Osteoblast (primary cell): ENCODE measurements at places on chromosomes 3 and 15.

GRCh38 chr3:149564079-149564478 is 89.6 kb downstream of the TM4SF4 start:
- no peaks in the 10 kb centered on the region for H3K27me3 ChIP-seq
- H3K27ac ChIP-seq, result no peak overlapping the region
- no peak overlapping the region for H3K4me3 ChIP-seq
- H3K36me3 ChIP-seq, result peaks cover 9% of the 10 kb centered on the region
- H3K4me1 ChIP-seq, result peaks cover 16% of the 10 kb centered on the region

DNA sequence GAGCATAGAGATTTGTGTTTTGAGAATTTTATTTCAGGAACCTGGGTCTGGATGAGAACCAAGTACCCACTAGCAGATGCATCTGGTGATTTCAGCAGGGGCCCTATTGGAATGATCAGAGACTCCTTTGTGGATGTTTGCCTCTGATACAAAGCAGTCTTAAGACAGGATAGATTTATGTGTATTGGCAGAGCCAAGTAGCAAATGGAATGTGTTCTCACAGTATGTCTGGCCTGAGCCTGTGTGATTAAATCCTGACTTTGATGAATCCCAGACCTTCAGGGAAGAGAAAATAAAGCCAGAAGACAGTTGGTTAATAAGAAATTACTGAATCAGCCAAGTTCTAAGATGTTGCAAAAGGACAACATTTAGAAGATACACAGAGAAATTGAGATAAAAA is 755.5 kb upstream of the SEMA6D start:
- no peaks in the 10 kb centered on the region for H3K27me3 ChIP-seq
- H3K27ac ChIP-seq, result no peak overlapping the region
- DNase-seq, result no peak
- H3K36me3 ChIP-seq, result no peaks in the 10 kb centered on the region
- no peaks in the 10 kb centered on the region for H3K4me1 ChIP-seq

DNA sequence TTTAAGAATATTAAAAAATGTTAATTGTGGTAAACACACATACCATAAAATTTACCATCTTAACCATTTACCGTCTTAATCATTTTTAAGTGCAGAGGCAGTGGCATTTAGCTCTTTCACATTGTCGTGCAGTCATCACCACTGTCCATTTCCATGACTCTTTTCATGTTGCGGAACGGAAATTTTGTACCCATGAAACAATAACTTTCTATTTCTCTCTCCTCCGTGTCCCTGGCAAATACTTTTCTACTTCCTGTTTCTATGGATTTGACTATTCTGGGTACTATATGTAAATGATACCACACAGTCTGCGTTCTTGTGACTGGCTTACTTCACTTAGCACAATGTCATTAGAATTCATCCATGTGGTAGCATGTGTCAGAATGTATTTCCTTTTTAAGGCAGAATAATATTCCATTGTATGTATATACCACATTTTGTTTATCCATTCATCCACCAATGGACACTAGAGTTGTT is 27.9 kb downstream of the AKAP13 start:
- H3K27ac ChIP-seq, result peak overlapping the region; percentile 92
- peak overlapping the region; percentile 26 for H3K4me3 ChIP-seq
- peaks cover 64% of the 10 kb centered on the region for H3K4me1 ChIP-seq
- DNase-seq, result no peak
- no peaks in the 10 kb centered on the region for H3K36me3 ChIP-seq

GRCh38 chr3:127799476-127800222 is 22.7 kb downstream of the MGLL start:
- no peaks in the 10 kb centered on the region for H3K36me3 ChIP-seq
- peak; percentile 95 for DNase-seq
- no peak overlapping the region for H3K4me3 ChIP-seq
- peak overlapping the region; percentile 89 for H3K27ac ChIP-seq
- H3K4me1 ChIP-seq, result peaks cover 31% of the 10 kb centered on the region

DNA sequence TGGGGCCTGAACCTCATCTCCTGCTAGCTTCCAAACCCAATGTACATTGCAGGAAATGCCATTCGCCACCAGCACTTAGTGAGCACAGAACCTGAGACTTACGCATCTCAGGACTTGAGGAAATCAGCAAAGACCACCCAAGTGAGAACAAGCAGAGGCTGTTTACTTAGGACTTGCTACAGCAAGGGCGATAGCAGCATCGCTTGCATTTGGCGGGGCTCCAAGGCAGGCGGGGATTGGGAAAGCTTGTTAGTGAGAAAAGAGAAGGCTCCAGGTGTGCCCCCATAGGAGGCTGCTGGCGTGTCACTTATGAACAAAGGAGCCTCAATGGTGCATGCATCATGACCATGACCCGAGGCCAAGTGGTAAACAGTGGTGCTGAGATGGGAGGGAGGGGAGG is 19.7 kb downstream of the SLC6A20 start:
- DNase-seq, result no peak
- H3K27ac ChIP-seq, result no peak overlapping the region
- H3K4me1 ChIP-seq, result no peaks in the 10 kb centered on the region
- no peaks in the 10 kb centered on the region for H3K36me3 ChIP-seq
- H3K27me3 ChIP-seq, result peaks cover 42% of the 10 kb centered on the region
- H3K4me3 ChIP-seq, result no peak overlapping the region

DNA sequence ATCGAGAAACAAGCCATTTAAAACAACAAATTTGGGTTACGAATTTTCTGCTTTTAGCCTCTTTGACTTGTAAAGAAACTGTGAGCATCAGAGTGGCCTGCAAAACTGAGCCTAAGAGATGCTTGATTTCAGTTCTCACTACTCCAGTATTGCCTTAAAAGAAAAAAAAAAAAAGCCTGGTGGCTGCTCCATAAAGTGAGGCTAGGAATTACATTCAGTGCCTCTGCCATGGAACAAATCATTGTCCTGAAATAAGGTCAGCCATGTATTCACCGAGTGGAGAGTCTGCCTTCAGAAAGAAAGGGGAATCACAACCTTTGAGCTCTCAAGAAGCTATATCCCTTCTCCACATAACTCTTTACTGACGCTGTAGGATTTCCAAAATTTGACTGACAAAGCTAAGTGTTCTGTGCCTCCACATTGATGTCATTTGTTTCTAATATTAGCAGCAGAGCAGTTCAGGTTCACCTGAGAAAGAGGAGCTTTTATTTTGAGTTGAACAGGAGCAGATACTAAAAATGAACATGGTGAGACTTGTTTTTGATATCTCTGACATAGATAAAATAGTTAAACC is 137.3 kb downstream of the SSR3 start:
- no peaks in the 10 kb centered on the region for H3K4me1 ChIP-seq
- no peaks in the 10 kb centered on the region for H3K36me3 ChIP-seq
- H3K27me3 ChIP-seq, result peaks cover 3% of the 10 kb centered on the region
- H3K27ac ChIP-seq, result no peak overlapping the region
- no peak for DNase-seq
- no peak overlapping the region for H3K4me3 ChIP-seq

DNA sequence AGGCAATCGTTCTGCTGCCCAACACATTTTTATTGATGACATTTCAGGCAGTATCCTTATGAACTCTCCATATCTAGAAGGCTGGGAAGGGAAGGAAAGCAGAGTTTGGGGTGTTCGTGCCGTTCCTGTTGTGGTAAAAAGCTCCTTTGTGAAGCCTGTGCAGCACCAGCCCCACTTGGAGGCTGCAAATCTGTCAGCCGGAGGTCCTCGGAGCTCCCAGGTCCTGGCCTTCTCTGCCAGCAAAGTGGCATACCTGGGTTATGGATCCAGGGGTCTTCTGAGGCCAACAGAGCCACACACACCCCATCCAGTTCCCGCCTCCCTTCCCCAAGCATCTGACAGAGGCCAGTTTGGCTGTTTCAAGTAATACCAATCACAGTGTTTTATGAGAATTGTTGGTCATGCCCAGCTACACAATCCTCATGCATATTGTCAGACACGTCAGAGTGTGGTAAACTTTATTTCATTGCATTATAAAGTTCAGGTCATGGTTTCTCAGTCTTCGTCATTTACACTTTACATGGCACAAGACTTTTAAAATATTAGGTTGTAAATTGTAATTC is 15.9 kb upstream of the USP3 start:
- H3K4me1 ChIP-seq, result peaks cover 21% of the 10 kb centered on the region
- DNase-seq, result no peak
- H3K27ac ChIP-seq, result no peak overlapping the region
- no peaks in the 10 kb centered on the region for H3K27me3 ChIP-seq
- no peaks in the 10 kb centered on the region for H3K36me3 ChIP-seq

- H3K36me3 ChIP-seq, result no peaks in the 10 kb centered on the region
- no peaks in the 10 kb centered on the region for H3K27me3 ChIP-seq
- peak overlapping the region; percentile 12 for H3K4me3 ChIP-seq
- H3K4me1 ChIP-seq, result peaks cover 19% of the 10 kb centered on the region
Measured at GRCh38 chr3:102206511-102207031, 228.2 kb upstream of the ZPLD1 start.

- H3K27me3 ChIP-seq, result no peaks in the 10 kb centered on the region
- no peaks in the 10 kb centered on the region for H3K36me3 ChIP-seq
- H3K4me1 ChIP-seq, result peaks cover 44% of the 10 kb centered on the region
- no peak overlapping the region for H3K27ac ChIP-seq
- no peak for DNase-seq
Measured at GRCh38 chr15:68612979-68613740, 34.4 kb downstream of the CORO2B start.

DNA sequence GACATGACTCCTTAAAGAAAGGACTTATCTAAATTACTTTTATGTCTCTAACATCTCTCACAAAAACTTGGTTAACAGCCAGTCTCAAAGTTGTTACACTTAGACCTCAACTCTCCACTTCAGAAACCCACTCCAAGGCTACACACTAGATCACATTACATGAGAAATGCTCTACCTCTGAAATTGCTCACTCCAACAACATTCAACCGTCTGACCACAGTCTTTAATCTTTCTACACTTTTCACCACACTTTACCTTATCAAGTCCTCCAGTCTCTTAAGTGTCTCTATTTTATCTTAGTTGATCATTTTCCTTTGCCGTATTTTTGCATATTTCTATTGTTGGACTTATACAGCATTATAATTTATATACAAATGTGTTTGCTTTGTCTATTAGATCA is 5.8 kb downstream of the SLC12A6 start:
- no peaks in the 10 kb centered on the region for H3K36me3 ChIP-seq
- no peak overlapping the region for H3K27ac ChIP-seq
- H3K27me3 ChIP-seq, result no peaks in the 10 kb centered on the region
- H3K4me1 ChIP-seq, result peaks cover 32% of the 10 kb centered on the region
- H3K4me3 ChIP-seq, result no peak overlapping the region

GRCh38 chr15:20340931-20341661 is 200.5 kb downstream of the GOLGA6L6 start:
- H3K4me1 ChIP-seq, result no peaks in the 10 kb centered on the region
- H3K36me3 ChIP-seq, result no peaks in the 10 kb centered on the region
- H3K27ac ChIP-seq, result no peak overlapping the region
- H3K4me3 ChIP-seq, result peak overlapping the region; percentile 13

- H3K36me3 ChIP-seq, result peaks cover 36% of the 10 kb centered on the region
- H3K27me3 ChIP-seq, result peaks cover 4% of the 10 kb centered on the region
- H3K4me1 ChIP-seq, result peaks cover 15% of the 10 kb centered on the region
- peak overlapping the region; percentile 96 for H3K4me3 ChIP-seq
Measured at GRCh38 chr3:64022451-64023186, 675 bp downstream of the PSMD6 start.

GRCh38 chr15:60390871-60391501 is 6.8 kb downstream of the ANXA2 start:
- peak overlapping the region; percentile 95 for H3K27ac ChIP-seq
- DNase-seq, result peak; percentile 85
- no peaks in the 10 kb centered on the region for H3K27me3 ChIP-seq
- H3K4me3 ChIP-seq, result peak overlapping the region; percentile 75

DNA sequence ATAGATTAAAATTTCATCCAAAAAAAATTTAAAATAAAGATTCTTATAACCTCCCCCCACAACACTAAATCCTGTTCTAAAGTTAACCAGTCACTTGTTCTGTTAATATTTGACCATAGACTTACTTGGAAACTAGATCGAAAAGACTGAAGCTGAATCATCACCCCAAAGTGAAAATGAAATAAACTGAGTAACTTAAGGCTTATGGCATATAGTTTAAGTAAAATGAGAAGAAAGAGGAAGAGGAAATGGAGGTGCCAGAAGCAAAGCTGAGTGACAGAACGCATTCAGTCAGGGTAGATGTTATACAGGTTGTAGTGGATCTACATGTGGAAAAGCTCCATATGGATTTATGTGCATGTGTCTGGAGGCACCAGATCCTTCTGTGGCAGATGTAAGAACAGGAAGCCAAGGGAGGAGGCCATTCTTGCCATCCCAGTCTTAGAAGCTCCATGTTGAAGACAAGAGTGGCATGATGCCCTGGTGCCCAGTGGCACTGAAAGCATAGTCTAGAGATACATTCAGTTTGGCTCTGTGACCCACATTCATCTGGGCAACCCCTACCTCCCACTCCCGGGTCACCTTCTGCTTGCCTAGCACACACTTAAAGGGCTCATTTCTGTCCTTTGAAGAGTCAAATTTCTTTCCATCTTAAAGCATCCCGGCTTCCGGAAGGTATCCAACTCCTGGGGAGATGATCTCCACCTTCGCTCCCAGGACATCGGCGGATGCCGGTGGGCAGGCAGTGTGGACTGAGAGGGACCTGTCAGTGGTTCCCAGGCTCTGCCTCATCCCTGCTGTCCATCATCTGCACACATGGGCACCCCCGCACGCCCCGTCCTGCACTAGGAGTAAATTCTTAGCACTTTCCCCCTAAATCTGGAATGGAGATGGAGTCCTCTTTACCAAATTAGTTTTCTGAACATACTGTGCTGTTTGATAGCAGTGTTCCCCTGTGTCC is 90.8 kb downstream of the NEO1 start:
- no peaks in the 10 kb centered on the region for H3K27me3 ChIP-seq
- H3K4me3 ChIP-seq, result no peak overlapping the region
- H3K27ac ChIP-seq, result no peak overlapping the region
- DNase-seq, result no peak
- no peaks in the 10 kb centered on the region for H3K4me1 ChIP-seq

DNA sequence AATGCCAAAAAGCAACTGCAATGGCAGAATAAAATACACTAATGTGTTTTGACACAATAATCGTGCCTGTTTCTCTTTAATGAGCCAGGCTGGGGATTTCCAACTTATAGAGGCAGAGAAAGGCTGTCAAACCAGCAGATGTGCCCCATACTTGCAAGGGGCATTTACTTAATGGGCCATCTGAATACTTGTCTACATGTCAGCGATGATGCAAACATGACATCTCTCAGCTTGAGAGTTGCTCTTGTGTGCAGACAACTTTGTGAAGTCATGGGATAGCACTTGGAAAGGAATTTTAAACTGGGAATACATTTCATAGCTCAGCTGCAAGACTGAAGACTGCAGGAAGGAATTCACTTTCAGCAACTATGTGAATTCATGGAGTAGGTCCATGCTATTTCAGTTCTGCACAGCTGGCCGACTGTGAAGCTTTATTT is 127.4 kb upstream of the ADAMTS9 start:
- H3K4me1 ChIP-seq, result no peaks in the 10 kb centered on the region
- no peaks in the 10 kb centered on the region for H3K36me3 ChIP-seq
- H3K4me3 ChIP-seq, result no peak overlapping the region
- no peak overlapping the region for H3K27ac ChIP-seq
- no peak for DNase-seq

GRCh38 chr3:98680723-98681122 is 82.4 kb upstream of the ST3GAL6 start:
- H3K4me1 ChIP-seq, result no peaks in the 10 kb centered on the region
- no peak for DNase-seq
- no peak overlapping the region for H3K4me3 ChIP-seq
- no peaks in the 10 kb centered on the region for H3K36me3 ChIP-seq
- no peak overlapping the region for H3K27ac ChIP-seq

- no peaks in the 10 kb centered on the region for H3K27me3 ChIP-seq
- peaks cover 3% of the 10 kb centered on the region for H3K4me1 ChIP-seq
- H3K27ac ChIP-seq, result no peak overlapping the region
- no peak overlapping the region for H3K4me3 ChIP-seq
- DNase-seq, result no peak
Measured at GRCh38 chr3:161230621-161231171, 9.6 kb downstream of the NMD3 start.

- H3K36me3 ChIP-seq, result no peaks in the 10 kb centered on the region
- DNase-seq, result no peak
- peaks cover 15% of the 10 kb centered on the region for H3K27me3 ChIP-seq
- H3K4me3 ChIP-seq, result no peak overlapping the region
- H3K4me1 ChIP-seq, result no peaks in the 10 kb centered on the region
Measured at GRCh38 chr15:33161209-33161608, 33.3 kb downstream of the FMN1 start.
